Epithelial cell of proximal tubule (primary cell): ENCODE measurements at places on chromosomes 16 and 17. TPM values are rescaled to one million over a fixed set of nuclear protein-coding genes. Genes with fewer than 3 reads are reported as not detected.

Gene BHLHA9
- total RNA-seq = not detected in 2 replicates

Gene NKD1
- total RNA-seq = 0.07 TPM in 1 of 2 replicates, not detected in the other

Gene PRPSAP1
- total RNA-seq = 57.5 and 63.4 TPM in 2 replicates

- DNase-seq = no peak
Observed at GRCh38 chr16:87442581-87442966, 50.2 kb downstream of the ZCCHC14 start.

GRCh38 chr16:57357330-57358085 lies 1.1 kb upstream of the CCL22 start:
- DNase-seq = no peak

DNA sequence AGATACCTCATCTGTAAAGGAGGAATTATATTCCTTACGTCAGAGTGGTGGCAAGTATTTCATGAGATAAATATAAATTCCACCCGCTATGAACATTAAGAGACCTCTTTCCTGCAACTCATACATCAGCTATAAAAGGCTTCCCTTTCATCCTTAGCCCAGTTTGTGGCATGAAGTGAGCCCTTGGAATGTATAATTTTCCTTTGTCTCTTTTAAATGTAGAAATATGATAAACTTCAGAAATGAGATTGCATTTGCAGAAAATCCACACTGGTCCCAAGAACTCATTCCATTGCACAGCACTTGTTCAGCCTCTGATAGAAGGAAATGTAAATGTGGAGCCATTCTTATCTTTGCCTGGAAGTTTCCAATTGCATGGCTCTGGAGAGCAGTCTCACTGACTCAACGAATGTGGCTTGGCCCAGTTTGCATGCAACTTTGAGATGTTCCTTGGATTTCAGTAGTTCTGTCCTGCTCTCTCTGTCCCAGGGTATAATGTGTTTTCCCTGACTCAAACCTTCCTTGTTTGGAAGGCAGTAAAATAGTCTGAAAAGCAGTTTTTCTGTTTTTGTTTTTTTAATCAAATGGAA lies 746.4 kb downstream of the CDH11 start:
- DNase-seq = no peak

Gene DPEP2
- not detected in 2 replicates for total RNA-seq

GRCh38 chr17:69761011-69761410 lies 314.0 kb upstream of the KCNJ16 start:
- DNase-seq = no peak

Gene CCL2
- total RNA-seq = 4.7 and 35.7 TPM in 2 replicates

- no peak for DNase-seq
Observed at GRCh38 chr16:66442502-66443268, 15.6 kb downstream of the BEAN1 start.

- DNase-seq = no peak
Observed at GRCh38 chr17:28532050-28532960, 20.1 kb downstream of the UNC119 start.

GRCh38 chr17:77234695-77235094 lies 93.9 kb downstream of the SEC14L1 start:
- no peak for DNase-seq

Gene ZNRF1
- 26.0 and 26.8 TPM in 2 replicates for total RNA-seq

- no peak for DNase-seq
Observed at GRCh38 chr17:77209330-77209748, 68.6 kb downstream of the SEC14L1 start.

- DNase-seq = no peak
Observed at GRCh38 chr17:59331929-59332748, 684 bp downstream of the YPEL2 start.

Gene KRT20
- total RNA-seq = not detected in 2 replicates

- no peak for DNase-seq
Observed at GRCh38 chr17:31859487-31860008, 504 bp upstream of the COPRS start.

DNA sequence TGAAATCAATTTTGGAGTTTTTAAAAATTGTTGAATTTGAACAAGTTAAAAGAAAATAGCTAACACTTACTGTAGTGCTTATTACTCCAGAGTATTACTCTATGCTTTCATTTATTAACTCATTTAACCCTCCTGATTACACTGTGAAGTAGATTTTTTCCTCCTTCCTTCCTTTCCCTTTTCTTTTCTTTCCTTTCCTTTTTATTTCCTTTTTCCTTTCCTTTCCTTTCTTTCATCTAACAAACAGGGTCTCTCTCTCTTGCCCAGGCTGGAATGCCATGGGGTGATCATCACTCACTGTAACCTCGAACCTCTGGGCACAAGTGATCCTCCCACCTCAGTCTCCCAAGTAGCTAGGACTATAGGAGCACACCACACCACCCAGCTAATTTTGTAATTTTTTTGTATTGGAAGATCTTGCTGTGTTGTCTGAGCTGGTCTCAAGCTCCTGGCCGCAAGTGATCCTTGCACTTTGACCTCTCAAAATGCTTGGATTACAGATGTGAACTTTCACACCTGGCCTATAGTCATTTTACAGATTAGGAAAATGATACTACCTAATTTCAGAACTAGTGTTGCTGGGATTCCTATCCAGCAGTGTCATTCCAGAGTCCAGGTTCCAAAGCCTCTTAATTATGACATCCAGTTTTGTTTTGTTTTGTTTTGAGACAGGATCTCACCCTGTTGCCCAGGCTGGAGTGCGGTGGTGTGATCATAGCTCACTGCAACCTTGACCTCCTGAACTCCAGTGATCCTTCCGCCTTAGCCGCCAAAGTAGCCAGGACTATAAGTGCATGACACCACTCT lies 59.9 kb downstream of the TAOK1 start:
- no peak for DNase-seq

DNA sequence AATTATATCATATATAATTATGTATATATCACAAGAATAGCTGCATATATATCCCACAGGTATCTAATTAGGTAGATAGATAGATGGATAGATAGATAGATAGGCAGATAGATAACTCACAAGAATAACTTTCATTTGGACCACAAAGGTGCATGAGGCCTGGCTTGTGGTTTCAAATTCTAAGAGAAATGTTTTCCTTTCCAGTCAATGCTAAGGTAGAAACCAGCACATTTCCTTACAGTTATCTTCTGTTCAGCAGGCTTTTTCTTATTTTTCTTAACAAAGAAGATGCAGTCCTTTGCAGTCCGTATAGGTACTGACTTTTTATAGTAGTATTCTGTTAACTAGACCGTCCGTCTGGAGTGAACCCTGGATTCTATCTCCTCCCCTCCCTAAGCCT lies 152.9 kb upstream of the ANKFN1 start:
- DNase-seq = no peak

Gene PLK1
- 92.5 and 150 TPM in 2 replicates for total RNA-seq

Gene IL17C
- total RNA-seq = 0.17 TPM in 1 of 2 replicates, not detected in the other

DNA sequence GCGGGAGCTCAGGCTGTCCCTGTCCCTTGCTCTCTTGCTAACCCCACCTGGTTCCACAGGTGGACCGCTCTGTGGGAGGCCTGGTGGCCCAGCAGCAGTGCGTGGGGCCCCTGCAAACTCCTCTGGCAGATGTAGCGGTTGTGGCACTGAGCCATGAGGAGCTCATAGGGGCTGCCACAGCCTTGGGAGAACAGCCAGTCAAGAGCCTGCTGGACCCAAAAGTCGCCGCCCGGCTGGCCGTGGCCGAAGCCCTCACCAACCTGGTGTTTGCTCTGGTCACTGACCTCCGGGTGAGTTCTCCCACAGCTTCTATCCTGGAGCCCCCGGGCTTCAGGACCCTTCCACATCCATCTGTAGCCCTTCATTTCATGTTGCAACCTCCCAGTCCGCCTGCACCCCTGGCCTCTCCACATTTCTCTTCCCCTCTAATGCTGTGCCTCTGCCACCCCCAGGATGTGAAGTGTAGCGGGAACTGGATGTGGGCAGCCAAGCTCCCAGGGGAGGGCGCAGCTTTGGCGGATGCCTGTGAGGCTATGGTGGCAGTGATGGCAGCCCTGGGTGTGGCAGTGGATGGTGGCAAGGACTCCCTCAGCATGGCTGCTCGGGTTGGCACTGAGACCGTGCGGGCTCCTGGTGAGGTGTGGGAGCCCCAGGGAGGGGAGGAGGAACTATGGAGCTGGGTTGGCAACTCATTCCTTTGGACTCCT lies 15.9 kb downstream of the PFAS start:
- no peak for DNase-seq

Gene MAPK8IP3
- total RNA-seq = 22.0 and 37.5 TPM in 2 replicates

DNA sequence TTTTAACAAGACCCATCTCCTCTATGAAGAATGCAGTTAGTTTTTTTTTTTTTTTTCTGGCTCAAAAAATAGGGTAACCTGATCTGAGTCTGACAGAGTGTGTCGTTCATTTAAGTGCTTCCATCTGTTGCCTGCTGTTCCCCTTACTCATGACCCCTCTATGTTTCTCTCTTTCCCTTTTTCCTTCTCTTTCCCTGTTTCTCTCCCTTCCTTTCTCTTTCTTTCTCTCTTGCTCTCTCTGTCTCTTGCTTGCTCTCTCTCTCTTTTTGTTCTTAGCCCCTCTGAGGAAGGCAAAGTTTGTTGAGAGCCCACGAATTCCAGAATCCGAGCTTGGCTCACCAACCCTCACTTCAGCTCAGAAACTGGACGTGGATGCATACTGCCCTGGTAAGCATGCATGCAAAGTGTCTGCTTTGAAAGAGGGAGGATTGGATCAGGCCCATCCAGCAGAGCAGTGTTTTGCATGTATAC lies 185.0 kb downstream of the TANC2 start:
- no peak for DNase-seq

GRCh38 chr17:34276826-34277225 lies 6.8 kb downstream of the CCL7 start:
- DNase-seq = no peak

DNA sequence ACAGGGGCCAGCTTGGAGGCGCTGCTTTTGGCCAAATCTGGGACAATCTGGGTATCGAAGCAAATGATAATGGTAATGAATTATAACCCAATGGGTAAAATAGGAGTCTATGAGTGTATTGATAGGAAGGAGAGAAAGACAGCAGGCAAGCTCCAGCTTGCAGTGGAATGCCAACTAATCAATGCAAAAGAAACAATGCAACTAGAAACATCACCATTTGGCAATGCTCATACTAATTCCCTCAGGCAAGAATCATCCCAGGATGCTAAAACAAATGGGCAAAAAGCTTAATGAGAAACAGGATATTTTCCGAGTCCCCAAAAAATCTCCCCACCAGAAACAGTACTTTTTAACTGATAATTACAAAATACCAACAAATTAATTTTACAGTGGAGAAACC lies 64.7 kb downstream of the ADCY9 start:
- no peak for DNase-seq

Gene NOL11
- 33.7 and 56.9 TPM in 2 replicates for total RNA-seq

GRCh38 chr17:74862108-74862901 lies 2.6 kb upstream of the GRIN2C start:
- no peak for DNase-seq

GRCh38 chr16:86034421-86034919 lies 135.5 kb downstream of the IRF8 start:
- DNase-seq = no peak

- no peak for DNase-seq
Observed at GRCh38 chr16:1989209-1990100, at the start of gene SYNGR3. Gene SYNGR3 (plus strand): TSS chr16:1989970. CDS start chr16:1990103, 133 bp downstream.

Gene ABCA10
- total RNA-seq = under 0.01 TPM in 2 replicates
